Progenitor cell of endocrine pancreas (in vitro differentiated cells): ENCODE measurements at places on chromosomes 1 and 21. TPM values are rescaled to one million over a fixed set of nuclear protein-coding genes. Genes with fewer than 3 reads are reported as not detected.

LAMB3 gene
- total RNA-seq: 10.7 and 12.5 TPM in 2 replicates

WNT2B gene
- 0.77 and 1.6 TPM in 2 replicates for total RNA-seq

INSRR gene
- not detected in 2 replicates for total RNA-seq

CFAP57 gene
- 2.2 and 2.3 TPM in 2 replicates for total RNA-seq

SYCP1 gene
- not detected in 2 replicates for total RNA-seq

GRCh38 chr1:117118137-117118536 is 3.4 kb downstream of the TRIM45 start:
- H3K36me3 ChIP-seq: peaks cover 25% of the 10 kb centered on the region
- no peak overlapping the region for H3K27ac ChIP-seq
- no peak overlapping the region for H3K4me3 ChIP-seq
- no peaks in the 10 kb centered on the region for H3K27me3 ChIP-seq
- H3K4me1 ChIP-seq: peaks cover 26% of the 10 kb centered on the region
- no peak for DNase-seq

DNA sequence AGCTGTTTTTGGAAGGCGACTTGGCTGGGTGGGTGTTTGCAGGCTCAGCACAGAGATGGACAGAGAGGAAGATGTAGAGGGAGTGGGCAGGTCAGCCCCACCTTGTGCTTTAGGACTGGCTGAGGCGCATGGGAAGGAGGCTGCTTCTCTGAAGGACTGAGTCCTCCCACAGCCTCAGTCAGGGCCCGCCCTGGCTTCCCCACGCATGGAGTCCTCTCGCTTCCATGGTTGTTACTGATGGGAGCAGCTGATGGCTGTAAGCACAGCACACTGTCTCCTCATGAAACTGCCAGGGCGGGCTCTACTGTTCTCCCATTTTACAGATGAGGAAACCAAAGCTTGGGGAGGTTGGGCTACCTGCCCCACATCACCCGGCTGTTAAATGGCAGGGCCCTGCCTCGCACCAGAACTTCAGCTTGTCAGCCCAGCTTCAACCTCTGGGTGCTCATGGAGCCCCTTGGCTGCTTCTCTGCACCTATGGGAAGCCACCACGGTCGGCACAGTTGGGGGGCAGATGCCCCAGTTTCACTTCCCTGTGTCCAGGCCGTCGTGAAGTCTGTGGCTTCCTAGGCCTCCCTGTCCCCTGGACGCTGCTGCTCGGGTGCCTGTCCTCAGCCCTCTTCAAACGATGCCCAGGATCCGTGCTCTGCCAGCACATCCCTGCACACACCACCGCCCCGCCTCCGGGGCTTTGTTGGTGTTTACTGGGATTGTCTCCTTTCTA is 2.4 kb downstream of the TMEM201 start:
- H3K4me3 ChIP-seq: peak overlapping the region; percentile 23
- no peak overlapping the region for H3K27ac ChIP-seq
- H3K27me3 ChIP-seq: no peaks in the 10 kb centered on the region
- DNase-seq: no peak

GRCh38 chr1:44775930-44776729 is 790 bp downstream of the RPS8 start:
- H3K36me3 ChIP-seq: peaks cover 23% of the 10 kb centered on the region
- H3K27me3 ChIP-seq: no peaks in the 10 kb centered on the region
- H3K4me3 ChIP-seq: peak overlapping the region; percentile 94
- H3K27ac ChIP-seq: peak overlapping the region; percentile 93

GRCh38 chr21:36749935-36750575 is 51.1 kb downstream of the SIM2 start:
- H3K36me3 ChIP-seq: peaks cover 13% of the 10 kb centered on the region
- H3K4me1 ChIP-seq: peaks cover 20% of the 10 kb centered on the region
- DNase-seq: no peak
- H3K27me3 ChIP-seq: peaks cover 41% of the 10 kb centered on the region
- peak overlapping the region; percentile 97 for H3K27ac ChIP-seq

DNA sequence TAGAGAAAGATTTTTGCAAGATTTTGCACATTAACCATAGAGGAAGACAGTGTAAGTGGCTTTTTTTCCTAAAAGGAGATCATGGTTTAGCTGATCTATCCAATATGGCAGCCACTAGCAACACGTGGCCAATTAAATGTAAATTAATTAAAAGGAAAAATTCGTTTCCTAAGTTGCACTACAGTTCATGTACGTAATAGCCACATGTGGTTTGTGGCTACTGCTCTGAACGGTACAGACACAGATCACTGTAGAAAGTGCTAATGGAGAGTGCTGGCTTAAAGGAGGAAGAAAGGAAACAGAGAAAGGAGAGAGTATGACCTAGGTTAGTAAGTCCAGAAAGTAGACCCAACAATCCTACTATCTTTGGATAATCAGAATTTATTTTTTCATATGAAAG is 170.8 kb downstream of the SIPA1L2 start:
- H3K27me3 ChIP-seq: no peaks in the 10 kb centered on the region
- no peak overlapping the region for H3K27ac ChIP-seq
- DNase-seq: no peak
- H3K4me3 ChIP-seq: no peak overlapping the region
- peaks cover 21% of the 10 kb centered on the region for H3K4me1 ChIP-seq

- H3K4me3 ChIP-seq: peak overlapping the region; percentile 72
- H3K4me1 ChIP-seq: peaks cover 11% of the 10 kb centered on the region
- peaks cover 52% of the 10 kb centered on the region for H3K27me3 ChIP-seq
Observed at GRCh38 chr1:14924455-14925331, 228.9 kb upstream of the TMEM51 start.

DNA sequence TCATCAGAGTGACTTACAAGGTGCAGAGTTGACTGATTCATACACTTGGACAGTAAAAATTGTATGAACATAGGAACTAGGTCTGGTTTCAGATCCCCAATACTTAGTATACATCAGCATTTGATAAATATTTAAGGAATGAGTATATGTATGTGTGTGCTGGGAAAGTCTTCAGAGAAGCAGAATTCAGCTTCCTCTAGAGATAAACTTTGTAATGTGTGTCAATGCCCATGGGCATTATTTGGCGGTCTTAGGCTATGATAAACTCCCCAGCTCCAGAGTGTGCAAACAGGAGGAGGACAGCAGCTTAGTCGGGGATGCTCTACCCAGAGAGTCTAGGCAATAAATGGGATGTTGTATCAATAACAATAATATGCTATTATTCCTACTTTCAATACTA is 2.9 kb upstream of the CAMK1G start:
- peaks cover 15% of the 10 kb centered on the region for H3K27me3 ChIP-seq
- H3K27ac ChIP-seq: no peak overlapping the region
- no peaks in the 10 kb centered on the region for H3K36me3 ChIP-seq
- no peak overlapping the region for H3K4me3 ChIP-seq
- H3K4me1 ChIP-seq: peaks cover under 1% of the 10 kb centered on the region

DNA sequence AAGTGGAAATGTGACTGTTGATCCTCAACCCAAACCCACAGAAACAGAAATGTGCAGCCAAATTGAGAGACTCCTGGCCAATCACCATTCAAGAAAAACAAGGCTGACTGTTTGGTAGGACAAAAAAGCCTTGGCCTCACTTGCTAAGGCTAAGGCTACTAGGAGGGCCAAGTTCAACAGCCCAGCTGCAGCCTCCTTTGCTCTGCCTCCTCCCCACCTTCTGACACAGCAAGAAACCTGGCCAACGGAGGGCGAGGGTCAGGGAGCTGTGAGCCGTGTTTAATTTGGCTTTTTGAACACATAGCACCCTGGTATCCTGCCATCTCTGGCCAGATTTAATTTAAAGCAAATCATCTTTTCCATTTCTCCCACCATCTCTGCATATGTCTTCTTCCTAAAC is 165.8 kb upstream of the RAB4A start:
- H3K4me1 ChIP-seq: peaks cover 45% of the 10 kb centered on the region
- DNase-seq: no peak
- no peaks in the 10 kb centered on the region for H3K27me3 ChIP-seq
- no peak overlapping the region for H3K4me3 ChIP-seq

GRCh38 chr1:230368363-230368762 is 57.8 kb downstream of the PGBD5 start:
- H3K4me1 ChIP-seq: peaks cover 4% of the 10 kb centered on the region
- H3K4me3 ChIP-seq: no peak overlapping the region
- no peak overlapping the region for H3K27ac ChIP-seq
- H3K27me3 ChIP-seq: no peaks in the 10 kb centered on the region

GRCh38 chr1:9121496-9122409 is 7.1 kb downstream of the GPR157 start:
- no peaks in the 10 kb centered on the region for H3K4me1 ChIP-seq
- no peak overlapping the region for H3K27ac ChIP-seq
- no peaks in the 10 kb centered on the region for H3K36me3 ChIP-seq
- H3K4me3 ChIP-seq: no peak overlapping the region
- no peak for DNase-seq
- peaks cover 3% of the 10 kb centered on the region for H3K27me3 ChIP-seq

DNA sequence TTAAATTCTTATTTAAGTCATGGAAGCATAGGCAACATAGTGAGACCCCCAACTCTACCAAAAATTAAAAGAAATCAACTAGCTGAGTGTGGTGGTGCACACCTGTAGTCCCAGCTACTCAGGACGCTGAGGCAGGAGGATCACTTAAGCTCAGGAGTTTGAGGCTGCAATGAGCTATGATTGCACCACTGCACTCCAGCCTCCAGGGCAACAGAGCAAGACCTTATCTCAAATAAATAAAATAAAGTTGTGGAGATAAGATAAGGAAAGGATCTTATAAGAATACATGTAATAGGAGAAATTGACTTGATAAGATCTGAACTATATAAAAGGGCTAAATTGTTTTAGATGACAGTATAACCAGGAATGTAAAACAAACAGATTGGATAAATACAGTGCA is 2.3 kb upstream of the BATF3 start:
- H3K27me3 ChIP-seq: peaks cover 65% of the 10 kb centered on the region
- H3K27ac ChIP-seq: no peak overlapping the region
- no peak for DNase-seq
- no peak overlapping the region for H3K4me3 ChIP-seq
